ENCODE measurements at places on chromosomes 11 and 22.
A peak's percentile ranks its signal among the peaks of the same experiment; 100 is the strongest.

DNA sequence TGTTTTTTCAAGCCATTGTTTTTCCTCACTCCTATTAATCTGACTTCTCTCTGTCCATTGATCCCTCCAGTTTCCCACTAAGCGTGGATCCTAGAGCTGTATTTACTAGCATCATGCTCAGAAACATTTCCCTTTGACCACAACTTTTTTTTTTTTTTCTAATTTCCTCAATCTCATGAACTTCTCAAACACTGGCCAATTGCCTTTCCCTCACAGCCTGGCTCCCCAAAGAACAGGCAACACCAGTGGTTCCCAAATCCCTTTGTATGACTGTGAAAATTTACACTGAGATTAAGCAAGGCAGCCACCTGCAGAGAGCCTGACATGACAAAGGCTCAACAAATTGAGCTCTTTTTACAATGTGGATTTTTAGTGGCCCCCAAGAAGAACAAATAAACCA, 1.4 kb upstream of the TPP1 start:
- DNase-seq: no peak

DNA sequence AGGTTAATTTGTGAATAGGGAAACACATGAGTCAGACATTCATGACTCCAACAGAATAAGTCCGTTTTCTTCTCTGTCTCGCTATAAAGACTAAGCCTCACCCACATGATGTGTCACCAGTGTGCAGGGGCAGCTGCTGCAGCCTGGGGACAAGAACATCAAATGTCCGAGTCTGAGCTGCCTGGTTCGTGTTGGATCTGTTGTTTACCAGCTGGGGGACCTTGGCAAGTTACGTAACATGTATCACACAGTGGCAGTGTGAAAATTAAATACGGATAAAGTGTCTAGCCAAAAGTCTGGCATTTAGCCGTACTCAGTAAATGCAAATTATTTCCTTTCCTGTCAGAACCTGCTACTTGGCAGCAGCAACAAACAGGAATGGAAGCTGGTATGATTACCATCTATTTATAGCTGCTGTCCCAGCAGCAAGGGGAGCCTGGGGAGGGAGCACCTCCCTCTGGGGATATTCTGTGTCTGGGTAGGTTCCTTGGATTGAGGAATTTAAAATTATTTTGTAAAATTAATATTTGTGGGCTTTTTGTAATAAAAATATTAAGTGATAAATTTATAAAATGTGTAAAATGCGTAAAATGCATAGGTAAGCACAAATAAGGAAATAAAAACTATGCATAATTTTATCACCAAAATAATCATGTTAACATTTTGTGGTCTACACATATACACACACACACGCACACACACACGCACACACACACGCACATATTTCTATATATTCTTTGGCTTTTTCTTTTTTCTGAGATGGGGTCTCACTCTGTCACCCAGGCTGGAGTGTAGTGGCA, 1.3 kb upstream of the CLDN25 start:
- peak; percentile 19 for DNase-seq

- DNase-seq: no peak
These were observed 11.0 kb upstream of the B4GALNT4 start for GRCh38 chr11:358129-358800.

GRCh38 chr11:61075891-61076290, 26.4 kb upstream of the CD5 start:
- DNase-seq: no peak

- no peak for DNase-seq
These were observed 23.9 kb downstream of the OR10A6 start for GRCh38 chr11:7907121-7907520.

- no peak for DNase-seq
These were observed 300.4 kb upstream of the B3GAT1 start for GRCh38 chr11:134712228-134713145.

DNA sequence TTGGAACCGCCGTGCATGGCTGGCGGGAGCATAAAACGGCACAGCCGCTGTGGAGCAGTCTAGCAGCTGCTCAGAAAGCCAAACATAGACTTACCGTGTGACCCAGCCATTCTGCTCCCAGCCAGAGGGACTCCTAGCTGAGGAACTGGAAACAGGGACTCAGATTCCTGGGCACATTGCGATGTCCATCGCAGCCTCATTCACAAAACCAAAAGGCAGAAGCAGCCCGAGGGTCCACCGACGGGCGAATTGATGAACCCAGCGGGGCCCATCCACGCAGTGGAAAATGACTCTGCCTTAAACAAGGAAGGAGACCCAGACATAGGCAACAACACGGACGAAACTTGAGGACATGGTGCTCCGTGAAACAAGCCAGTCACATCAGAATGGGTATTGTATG, 5.7 kb upstream of the MUC5B start:
- DNase-seq: no peak

DNA sequence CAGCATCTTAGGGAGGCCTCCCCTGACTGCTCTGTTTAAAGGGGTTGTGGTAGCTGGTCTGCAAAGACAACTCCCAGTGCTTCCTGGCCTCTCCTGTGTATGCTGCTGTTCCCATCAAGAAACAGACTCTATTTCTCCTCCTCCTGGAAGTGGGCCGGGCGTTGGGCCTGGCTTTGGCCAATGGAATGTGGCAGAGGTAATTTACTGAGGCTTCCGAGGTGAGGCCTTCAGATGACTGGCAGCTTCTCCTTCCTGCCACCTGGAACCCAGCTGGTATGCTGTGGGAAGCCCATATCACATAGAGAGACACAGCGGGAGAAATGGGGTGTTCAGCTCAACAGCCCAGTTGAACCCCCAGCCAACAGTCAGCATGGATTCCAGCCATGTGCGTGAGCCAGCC, 25.1 kb upstream of the EIF3D start:
- DNase-seq: no peak

- peak; percentile 73 for DNase-seq
These were observed 7.0 kb upstream of the L3MBTL2 start for GRCh38 chr22:41198027-41198580.

- no peak for DNase-seq
These were observed 1.4 kb downstream of the NEFH start for GRCh38 chr22:29481265-29482000.

- no peak for DNase-seq
These were observed 10.6 kb upstream of the NPAS4 start for GRCh38 chr11:66410191-66410590.

DNA sequence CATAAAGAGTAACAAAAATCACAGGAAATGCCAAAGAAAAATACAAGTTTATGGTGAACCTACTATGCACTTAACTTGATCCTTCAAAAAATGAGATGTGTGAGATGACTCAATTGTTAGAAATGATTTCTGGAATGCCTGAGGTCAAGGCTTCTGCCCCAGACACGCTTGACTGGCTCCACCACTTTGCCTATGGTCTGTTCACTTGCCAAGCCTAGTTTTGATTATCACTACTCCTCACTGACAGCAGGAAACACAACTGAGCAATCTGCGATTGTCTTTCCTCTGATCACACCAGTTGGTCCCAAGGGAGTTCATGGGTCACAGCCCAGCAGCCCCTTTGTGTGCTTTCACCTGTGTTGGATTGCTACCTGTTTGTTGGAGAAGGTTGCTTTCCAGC, 20.6 kb upstream of the PRDM10 start:
- DNase-seq: no peak

- DNase-seq: no peak
These were observed 33.0 kb upstream of the TH start for GRCh38 chr11:2204361-2205213.

- no peak for DNase-seq
These were observed 13.8 kb downstream of the ADAMTS15 start for GRCh38 chr11:130462101-130462885.

DNA sequence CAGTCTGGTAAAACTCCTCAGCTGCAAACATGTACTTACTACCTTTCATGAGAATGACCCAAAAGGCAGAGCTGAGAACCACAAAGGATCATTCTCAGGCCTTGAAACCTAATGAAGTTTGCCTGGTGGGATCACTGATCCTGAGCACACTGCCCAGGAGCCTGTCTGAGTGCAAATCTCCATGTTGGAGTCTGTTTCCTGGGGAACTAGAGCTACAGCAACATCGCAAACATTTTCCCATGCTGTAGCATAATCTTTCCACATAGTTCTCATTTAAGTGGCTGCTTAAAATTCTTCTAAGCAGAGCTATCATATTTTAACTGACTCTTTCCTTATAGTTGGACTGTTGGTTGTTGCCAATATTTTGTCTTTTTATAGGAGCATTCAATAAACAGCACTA, 58.5 kb downstream of the GUCY1A2 start:
- DNase-seq: no peak

DNA sequence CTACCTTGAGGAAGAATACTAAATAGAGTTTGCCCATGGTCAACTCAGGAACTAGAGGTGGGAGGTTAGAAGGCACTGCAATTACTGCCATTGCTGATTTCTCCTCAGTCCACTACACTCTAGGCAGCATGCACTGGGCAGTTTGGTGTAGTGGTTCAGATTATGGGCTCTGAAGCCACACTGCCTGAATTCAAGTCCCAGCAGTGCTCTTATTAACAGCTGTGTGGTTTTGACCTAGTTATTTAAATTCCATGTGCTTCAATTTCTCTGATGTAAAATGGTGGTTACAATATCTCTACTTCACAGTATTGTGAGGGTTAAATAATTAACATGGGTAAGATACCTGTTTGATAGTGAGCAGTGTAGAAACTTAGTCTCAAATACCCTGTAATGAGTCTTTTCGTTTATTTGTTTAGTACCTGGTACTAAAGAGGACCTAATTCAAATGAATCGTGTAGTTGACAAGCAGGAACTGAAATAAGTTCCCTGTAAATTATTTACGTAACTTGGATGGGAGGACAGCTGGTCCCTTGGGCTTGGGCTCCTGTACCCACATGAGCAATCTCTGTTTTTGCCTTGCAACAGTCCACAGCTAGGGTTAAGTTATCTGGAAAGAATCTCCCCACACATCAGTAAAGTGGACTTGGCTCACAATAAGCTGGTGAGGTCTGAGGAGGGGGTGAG, 17.8 kb downstream of the PRR5L start:
- no peak for DNase-seq

GRCh38 chr11:33103836-33104235, 57.4 kb downstream of the CSTF3 start:
- no peak for DNase-seq

DNA sequence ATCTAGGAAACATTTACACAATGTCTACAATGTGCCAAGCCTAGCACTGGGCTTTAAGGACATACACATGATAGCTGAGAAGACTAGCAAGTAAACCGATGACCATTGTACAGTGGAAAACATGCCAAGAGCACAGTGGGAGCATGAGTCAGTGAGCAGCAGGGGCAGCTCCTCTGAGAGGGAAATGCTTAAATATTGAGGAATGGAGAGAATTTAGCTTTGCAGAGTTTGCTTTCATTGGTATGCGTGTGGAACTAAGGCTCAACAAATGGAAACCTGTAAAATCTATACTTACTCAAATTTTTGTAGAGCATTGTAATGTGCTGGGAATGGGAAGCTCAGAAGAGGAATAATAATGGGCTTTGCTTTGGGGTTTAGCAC, 282.3 kb downstream of the ST3GAL4 start:
- no peak for DNase-seq

GRCh38 chr11:131038597-131038996, 122.3 kb upstream of the SNX19 start:
- no peak for DNase-seq

- DNase-seq: peak; percentile 49
These were observed 9.4 kb downstream of the IGSF9B start for GRCh38 chr11:133947321-133947756.

- no peak for DNase-seq
These were observed 1.2 kb downstream of the SCN4B start for GRCh38 chr11:118151431-118151830.

GRCh38 chr11:934527-934926, 8.9 kb downstream of the AP2A2 start:
- no peak for DNase-seq

GRCh38 chr11:116504541-116505297, 268.1 kb downstream of the BUD13 start:
- DNase-seq: no peak

- DNase-seq: no peak
These were observed 345.4 kb downstream of the TENM4 start for GRCh38 chr11:79095424-79095823.

GRCh38 chr11:125663910-125664309, 16.7 kb downstream of the ACRV1 start:
- DNase-seq: no peak

GRCh38 chr11:13143486-13144297, 133.9 kb upstream of the BMAL1 start:
- DNase-seq: no peak

- DNase-seq: no peak
These were observed 936 bp downstream of the IL17REL start for GRCh38 chr22:50011447-50012210.

- DNase-seq: no peak
These were observed 70.1 kb downstream of the MICAL2 start for GRCh38 chr11:12180257-12181205.

DNA sequence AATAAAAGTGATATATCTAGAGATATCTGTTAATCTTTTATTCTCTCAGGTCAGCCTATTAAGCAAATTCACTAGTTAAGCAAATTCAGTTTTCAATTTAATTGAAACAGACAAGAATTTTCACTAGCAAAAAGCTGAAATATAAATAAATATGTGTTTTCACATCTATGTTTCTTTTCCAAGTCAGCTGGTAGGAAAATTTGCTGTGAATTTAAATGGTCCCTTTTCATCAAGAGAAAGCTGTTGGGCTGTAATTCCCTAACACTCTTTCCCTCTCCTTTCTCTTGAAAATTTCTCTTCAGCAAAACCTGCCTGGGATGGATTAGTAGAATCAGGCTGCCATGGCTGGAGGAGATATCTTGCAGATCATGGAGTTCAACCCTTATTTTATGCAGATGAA, 46.9 kb upstream of the BARX2 start:
- no peak for DNase-seq

DNA sequence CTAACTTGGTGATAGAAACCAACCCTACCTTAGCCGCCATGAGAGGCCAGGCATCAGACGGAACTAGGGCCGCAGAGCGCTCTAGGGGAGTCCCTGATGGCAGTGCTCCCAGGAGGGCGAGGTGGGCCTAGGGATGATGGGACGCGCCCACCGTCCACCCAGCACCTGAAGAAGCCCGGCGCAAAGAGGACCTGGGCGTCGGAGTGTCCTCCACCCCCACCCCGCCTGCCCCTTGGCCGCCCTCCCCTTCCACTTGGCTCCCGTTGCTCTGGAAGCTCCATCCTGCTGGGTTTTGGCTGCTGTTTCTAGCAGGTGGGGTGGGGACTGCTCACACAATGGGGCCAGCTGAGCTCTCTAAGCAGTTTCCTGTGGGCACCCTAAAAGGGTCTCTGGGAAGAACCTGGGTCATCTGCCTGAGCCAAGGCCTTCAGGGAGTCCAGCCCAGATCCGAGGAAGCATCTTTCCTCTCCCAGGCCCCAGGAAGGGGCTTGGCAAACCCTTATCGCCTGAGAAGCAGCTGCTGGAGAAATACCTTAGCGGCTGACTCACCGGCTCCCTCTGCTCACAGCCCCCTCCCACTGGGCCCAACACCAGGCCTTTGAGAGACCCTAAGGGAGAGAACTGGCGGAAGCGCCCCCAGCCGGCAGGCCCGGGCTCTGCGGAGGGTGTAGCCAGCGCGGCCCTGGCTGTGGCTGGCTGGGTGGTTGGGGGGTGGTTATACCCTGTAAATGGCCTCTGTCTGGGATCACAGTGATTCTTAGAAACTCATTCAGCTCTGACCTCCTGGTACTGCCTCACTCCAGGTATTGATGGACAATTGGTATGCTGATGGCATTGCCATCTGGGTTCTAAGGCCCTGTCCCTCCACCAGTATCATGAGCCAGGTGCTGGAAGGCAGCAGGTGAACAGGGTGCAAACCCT, 19.3 kb downstream of the CREB3L1 start:
- DNase-seq: peak; percentile 71
